ENCODE measurements at places on chromosomes 2 and 18.

DNA sequence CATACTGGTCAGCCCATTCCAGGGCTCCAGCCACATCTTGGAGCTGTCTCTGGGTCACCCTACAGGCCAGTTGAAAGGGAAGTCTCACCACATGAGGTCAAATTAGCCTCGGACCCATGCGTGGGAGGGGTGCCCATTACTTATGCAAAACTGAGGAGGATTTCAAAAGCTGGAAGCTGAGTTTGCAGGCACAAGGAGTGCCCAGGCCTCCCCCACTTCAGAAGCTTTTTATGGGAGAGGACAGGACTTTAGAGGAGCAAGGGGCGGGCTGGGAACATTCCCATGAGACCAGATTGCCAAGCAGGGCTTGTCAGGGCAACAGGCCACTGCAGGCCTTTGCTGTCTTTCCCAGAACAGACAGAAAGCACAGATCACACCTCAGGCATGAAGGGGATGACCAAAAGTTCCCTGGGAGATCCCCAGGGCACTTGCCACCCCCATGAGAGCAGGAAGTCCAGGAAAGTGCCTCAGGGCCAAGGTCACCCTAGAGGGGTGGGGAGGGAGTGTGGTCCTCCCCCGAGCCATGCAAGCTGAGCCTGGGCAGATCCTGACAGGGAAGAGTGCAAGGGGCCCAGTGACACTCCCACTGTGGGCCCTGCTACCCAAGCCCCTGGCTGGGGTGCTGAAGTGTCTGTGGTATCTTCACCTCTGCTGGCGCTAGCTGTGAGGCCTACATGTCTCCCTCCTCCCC lies 267.7 kb downstream of the BCL11A start:
- no peak for DNase-seq

DNA sequence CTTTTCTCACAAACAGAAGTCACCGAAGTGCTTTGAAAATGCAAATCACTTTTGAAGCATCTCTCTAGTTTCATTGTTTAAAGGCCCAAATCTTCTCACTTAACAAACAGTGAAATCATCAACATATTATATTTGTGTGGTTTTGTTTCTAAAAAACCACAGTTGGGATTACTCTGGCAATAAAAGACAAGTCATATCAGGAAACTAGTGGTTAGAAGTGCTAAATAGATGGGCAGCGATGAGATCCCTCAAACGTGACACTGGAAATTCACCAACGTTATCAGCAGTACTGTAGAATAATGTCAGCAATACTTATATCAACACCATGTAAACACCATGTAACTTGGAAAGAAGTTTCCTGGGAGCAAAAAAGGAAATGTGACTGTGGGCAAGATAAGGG lies 893.5 kb downstream of the SUCLG1 start:
- DNase-seq = no peak

GRCh38 chr2:64913357-64913869 lies 75.8 kb upstream of the SLC1A4 start:
- DNase-seq = no peak

- no peak for DNase-seq
Measured at GRCh38 chr18:5879479-5879882, 15.8 kb downstream of the TMEM200C start.

- no peak for DNase-seq
Measured at GRCh38 chr2:236236559-236237452, 27.4 kb downstream of the ASB18 start.

GRCh38 chr2:49355611-49356010 lies 201.3 kb upstream of the FSHR start:
- DNase-seq = no peak

DNA sequence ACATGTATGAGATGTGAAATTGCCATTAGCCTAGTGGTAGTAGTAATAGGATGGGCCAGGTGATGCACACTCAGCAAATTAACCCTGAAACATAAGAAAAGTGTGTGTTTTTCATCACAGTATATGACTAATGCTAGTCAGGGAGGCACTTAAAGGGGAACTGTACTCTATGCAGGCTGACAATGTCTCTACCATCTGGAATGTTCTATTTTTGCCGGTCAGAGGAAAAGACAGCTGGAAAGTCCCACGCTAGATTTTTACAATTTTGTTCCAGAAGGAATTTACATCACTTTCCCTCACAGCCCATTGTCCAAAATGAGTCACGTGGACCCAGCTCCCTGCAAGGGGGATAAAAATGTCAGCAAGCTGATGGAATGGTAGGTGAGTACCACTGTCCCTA lies 746.3 kb upstream of the CHAC2 start:
- DNase-seq = no peak

GRCh38 chr2:74199275-74199701 lies 873 bp downstream of the MTHFD2 start:
- no peak for DNase-seq

GRCh38 chr2:38079116-38080052 lies 3.4 kb upstream of the CYP1B1 start:
- no peak for DNase-seq

DNA sequence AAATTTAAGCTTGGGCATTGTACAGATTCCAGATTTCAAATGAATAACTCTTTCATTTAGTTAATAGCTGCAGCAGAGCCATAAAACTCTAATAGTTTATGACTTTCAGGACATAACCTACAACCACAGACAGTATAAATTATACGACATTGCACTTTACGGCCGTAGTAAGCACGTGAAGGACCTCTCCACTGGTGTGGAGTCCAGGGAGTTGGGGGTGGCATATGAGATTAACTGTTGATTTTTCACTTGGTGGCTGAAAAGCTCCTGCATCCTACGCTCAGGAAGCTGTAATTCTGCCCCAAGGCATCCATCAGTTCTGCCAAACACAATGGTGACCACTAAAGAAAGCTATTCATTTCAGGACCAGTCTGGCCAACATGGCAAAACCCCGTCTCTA lies 376.2 kb downstream of the SOX11 start:
- DNase-seq = no peak

DNA sequence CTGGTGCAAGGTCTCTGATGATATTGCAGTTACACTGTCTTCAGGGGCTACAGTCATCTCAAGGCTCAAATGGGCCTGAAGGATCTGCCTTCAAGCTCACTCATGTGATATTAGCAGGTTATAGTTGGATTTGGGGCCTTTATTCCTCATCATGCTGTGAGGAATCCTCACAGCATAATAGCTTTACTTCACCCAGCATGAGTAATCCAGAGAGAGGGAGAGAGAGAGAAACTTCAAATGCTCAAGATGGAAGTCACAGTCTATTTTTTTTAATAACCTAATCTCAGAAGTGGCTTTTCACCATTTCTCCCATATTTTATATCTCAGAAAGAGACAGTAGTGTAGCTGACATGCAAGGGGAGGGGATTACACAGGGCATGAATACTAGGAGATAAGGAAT lies 658.7 kb downstream of the EPHA4 start:
- no peak for DNase-seq

DNA sequence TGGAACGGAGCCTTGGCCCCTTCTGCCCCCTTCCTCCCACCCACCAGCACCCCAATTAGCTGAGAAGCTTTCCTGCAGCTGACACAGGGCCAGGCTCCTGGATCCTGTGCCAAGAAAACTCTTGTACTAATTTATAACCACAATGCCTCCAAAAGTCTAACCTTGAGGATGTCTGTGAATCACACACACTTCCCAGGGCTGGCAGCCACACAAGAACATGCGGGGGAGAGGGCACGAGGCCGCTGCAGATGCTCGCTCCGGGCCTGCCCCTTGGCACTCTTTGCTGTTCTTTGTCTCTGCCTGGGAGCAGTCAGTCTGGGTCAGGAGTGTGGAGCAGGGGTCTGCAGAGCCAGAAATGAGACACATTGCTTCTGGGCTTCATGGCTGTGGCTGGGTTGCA lies 62.7 kb upstream of the KIF5C start:
- DNase-seq = no peak

DNA sequence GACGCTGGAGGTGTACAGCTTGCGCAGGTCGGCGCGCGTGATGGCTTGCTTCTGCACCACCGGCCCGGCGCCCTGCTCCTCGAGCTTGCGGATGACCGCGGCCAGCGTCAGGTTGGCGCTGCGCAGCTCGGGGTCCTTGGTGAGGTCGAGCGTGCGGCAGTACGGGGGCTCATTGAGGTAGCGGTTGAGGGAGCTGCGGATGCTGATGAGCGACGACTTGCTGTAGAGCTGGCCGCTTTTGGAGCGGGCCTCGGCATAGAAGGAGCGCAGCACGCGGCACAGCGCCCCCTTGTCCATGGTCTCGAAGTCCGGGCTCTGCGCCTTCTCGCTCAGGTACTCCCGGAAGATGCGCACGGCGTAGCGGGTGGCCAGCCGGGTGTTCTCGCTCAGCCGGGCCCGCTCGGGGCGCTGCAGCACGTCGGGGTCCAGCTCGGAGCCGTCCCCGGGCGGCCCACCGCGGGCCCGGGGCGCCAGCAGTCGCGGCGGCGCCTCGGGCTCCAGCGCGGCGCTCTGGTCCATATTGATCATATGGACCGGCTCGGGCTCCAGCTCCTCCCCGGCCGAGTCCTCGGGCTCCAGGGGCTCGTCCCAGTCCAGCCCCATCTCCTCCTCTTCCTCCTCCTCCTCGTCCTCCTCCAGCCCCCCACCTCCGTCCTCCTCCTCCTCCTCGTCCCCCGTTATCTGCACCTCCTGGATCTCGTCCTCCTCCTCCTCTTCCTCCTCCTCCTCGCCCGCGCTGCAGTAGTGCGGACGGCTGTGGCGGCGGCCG lies 523 bp downstream of the KCTD1 start:
- no peak for DNase-seq

GRCh38 chr2:186693446-186693832 lies 421 bp upstream of the FAM171B start:
- DNase-seq = no peak

GRCh38 chr18:11849841-11850634 lies 1.2 kb upstream of the CHMP1B start:
- DNase-seq = no peak

DNA sequence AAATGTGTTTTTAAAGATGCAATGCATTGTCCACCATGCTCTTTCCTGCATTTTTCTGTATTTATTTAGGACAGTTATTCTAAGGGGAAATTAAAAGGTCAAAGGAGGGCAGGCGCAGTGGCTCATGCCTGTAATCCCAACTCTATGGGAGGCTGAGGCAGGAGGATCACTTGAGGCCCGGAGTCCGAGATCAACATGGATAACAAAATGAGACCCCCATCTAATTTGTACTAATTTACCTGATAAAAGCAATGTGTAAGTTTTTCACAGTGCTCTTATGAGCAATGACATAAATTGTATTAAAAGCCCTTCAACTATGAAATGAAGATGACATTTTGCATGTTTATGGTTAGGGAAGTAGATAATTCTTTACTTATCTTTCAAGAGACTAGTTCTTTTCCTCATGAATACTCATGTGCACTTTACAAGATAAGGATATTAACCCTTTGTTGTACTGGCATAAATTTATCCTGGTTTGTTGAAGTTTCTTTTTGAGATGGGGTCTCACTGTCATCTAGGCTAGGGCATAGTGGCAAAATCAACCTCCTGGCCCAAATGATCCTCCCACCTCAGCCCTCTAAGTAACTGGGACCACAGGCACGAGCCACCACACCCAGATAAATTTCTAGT lies 9.7 kb downstream of the HSBP1L1 start:
- no peak for DNase-seq

DNA sequence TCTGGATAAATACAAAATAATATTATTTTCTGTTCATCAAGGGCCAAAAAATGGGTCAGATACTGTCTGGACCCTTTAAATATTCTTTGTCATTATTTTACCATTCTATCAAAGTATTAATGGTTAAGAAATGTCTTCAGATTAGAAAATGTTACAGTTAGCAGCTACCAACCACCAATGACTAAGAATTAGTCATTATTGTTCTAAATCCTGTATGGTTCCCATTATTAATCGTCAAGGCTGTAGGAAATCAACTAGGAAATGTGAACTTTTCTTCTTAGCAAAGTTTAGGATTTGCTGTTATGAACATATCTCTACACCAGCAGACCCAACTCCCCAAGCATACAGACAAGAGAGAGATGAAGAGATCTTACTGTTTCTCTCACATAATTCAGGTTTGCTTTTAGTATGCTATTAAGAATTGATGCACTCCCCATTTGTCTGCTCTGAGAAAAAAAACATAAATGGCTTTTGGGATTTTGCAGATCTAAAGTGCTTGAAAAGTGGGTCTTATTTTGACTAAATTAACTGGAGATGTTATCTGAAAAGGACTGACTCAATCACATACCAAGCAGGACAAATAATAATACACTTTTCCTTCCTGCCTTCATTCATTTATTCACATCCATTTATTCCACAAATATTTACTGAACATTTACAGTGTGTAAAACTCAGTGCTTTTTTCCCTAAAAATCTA lies 147.7 kb downstream of the PPP1R1C start:
- DNase-seq = no peak

DNA sequence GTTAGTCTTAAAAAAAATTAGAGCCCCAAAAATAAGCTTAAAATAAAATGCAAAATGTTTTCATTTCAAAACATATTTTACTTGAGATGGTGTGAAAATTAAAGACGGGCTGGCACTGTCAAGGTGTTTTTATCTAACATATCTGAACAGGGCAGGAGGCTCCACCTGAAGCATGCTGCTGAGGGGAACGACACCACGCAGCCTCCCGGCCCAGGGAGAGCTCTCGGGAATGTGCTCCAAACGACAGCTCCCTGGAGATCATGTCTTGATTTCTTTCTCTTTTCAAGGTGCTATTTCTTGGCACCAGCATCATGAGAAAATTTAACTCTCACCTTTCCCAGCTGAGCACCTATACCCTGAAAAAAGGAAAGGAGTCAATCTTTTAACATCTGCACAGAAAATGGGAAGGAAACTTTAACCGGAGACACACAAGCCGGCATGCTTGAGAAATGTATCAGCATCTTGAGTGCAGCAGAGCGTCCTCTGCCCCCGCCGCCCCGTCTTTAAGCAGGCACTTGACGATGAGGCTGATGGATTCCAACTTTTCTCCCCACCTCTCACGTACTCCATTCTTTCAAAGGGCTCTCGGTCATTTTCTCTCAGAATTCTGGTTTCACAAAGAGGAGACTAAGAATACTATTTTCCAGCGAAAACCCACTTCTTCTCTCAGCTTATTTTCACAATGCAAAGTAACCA lies 56.6 kb downstream of the EIPR1 start:
- no peak for DNase-seq

DNA sequence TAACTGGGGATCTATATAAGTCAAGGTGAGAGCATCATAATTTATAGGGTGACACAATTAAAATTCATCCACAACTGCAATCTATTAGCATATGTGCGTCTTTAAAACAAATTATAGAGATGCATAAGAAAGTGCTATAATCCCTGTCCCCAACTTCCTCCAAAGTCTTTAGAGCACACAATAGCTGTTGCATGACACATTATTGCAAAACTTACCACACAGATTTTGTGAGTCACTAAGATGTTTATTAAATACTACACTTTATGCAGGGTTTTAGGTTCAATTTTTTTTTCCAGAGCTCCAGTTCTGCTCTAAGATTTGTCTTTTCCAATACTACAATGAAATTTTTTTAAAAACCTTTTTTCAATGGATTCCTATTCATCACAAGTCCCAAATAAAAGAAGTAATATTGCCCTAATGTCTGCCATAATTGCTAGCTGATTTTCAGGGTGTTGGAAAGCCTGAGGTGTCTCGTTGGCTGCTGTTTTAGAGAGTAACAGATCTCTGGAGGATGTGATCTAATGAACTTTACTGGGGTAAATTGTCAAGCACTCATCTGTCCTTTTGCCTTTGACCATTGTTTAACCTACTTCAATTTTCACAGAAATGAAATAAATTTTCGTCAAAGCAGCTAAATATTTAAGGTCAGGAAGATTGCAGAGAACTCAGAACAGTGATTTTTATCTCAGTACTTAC lies 250.5 kb upstream of the NETO1 start:
- no peak for DNase-seq

GRCh38 chr2:148201075-148202004 lies 180.4 kb downstream of the MBD5 start:
- peak; percentile 8 for DNase-seq

Measured in GDM1 (cell line).